ENCODE measurements at places on chromosomes 7 and 10.
A peak's percentile ranks its signal among the peaks of the same experiment; 100 is the strongest.

DNA sequence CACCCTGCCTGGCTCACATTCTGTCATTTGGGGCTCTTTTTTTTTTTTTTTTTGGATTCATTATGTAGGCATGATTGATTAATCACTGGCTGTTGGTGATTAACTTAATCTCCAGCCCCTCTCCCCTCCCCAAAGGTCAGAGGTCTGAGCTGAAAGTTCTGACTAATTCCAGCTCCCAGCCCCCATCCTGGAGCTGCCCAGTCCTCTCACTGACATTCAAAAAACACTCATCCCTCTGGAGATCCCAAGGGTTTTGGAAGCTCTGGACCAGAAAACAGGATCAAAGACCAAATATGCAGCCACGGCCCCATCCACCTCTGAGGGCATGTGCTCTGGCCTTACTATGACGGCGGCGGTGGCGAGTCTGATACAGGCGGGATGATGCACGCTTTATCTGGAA lies 53.8 kb downstream of the RBM17 start:
- no peak for DNase-seq

DNA sequence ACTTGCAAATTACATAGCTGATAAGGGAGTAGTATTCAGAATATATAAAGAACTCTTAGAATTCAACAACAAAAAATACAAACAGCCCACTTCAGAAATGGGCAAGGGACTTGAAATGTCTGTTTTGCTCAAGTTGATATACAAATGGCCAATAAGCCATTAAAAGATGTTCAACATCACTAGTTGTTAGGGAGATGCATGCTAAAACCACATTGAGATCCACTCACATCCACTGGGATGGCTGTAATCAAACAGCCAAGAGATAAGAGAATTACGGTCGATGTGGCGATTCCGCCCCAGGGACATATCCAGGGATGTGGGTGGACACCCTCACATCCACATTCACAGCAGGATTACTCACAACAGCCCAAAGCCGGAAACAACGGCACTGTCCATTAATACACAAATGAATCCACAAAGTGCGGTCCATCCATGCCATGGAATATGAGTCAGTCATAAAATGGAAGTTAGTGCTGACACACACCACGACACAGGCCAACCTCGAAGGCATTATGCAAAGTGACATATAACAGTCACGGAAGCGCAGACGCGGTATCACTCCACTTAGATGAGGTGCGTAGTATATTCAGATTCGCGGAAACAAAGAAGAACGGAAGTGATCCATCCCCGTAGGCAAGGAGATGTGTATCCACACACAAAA lies 227.8 kb downstream of the DNAJB6 start:
- DNase-seq: no peak

DNA sequence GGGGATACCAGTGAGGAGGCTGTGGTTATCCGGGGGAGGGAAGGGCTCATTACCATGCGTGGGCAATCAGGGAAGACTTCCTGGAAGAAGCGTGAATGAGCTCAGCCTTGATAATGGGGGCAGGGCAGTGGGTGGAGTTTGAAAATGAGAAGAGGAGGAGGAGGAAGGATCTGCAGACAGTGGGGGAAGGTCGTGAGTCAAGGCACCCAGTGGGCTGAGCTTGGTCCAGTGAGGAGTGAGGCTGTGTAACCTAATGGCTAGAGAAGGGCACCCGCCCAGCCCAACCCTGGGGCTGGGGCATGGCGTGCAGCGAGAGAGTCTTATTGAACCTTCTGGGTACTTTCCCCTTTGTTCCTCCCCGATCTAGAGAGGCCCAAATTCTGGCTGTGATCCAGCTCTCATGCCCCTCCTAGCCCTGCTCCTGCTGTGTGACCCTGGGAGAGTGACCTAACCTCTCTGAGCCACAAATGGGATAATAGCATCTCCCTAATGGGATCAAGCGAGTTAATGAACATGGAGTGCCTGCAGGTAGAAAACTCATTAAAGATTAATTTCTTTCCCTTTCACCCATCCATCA lies 31.5 kb downstream of the CLIP2 start:
- DNase-seq: no peak

DNA sequence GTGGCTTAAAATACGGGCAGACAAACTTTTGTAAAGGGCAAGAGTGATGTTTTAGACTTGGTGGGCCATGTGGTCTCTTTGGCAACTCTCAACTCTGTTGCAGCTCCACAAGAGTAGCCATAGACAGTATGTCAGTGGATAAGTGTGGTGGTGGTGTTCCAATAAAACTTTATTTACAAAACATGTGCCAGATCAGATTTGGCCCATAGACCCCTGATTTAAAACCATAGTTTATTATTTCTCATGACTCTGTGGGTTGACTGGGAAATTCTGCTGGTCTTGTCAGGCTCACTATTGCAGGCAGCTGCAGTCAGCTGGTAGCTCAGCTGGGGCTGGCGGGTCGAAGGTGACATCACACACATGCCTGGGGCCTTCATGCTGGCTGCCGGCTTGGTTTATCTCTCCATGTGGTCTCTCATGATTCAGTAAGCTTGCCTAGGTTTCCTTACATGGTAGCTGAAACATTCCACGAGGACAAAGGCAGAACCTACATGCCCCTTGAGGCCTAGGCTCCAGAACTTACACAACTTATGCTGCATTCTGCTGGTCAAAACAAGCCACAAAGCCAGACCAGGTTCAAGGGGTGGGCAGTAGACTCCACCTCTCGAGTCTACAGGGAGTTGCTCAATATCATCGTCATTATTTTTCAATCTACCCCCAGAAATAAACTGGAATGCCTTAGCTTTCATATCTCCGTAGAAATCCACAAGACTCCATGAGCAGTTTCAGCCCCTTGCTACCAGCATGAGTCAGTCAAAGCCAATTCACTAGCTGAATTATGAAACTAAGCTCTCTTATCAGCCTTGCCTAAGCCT lies 245.7 kb downstream of the WDR11 start:
- no peak for DNase-seq

GRCh38 chr10:71528371-71529206 lies 131.9 kb downstream of the CDH23 start:
- DNase-seq: no peak

DNA sequence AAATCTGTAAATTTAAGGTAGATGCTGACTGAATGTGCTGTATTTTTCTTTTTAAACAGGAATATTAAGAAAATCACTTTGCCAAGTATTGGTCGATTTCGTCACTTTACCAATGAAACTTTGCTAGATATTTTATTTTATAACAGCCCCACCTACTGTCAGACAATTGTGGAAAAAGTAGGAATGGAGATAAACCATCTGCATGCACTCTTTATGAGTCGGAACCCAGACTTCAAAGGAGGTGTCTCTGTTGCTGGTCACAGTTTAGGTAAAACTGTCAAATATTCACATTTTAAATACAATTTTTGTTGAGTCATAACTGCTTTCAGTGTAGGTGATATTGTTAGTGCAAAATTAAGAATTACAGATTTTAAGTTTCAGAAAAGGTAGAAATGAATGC lies 25.2 kb downstream of the SEC23IP start:
- DNase-seq: no peak

DNA sequence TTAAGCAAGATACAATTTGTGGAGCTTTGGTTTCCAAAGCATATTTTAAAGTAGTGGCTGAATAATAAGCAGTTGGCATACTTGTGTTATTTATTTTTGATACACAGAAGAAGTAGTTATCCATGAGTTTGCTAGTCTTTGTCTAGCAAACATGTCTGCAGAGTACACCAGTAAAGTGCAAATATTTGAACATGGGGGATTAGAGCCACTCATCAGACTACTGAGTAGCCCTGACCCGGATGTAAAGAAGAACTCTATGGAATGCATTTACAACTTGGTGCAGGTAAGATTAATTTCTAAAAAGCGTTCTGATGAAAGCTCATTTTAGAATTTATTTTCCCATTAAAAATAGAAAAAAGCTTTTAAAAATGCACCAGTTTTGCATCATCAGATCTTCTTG lies 31.4 kb downstream of the ARMC3 start:
- DNase-seq: no peak

DNA sequence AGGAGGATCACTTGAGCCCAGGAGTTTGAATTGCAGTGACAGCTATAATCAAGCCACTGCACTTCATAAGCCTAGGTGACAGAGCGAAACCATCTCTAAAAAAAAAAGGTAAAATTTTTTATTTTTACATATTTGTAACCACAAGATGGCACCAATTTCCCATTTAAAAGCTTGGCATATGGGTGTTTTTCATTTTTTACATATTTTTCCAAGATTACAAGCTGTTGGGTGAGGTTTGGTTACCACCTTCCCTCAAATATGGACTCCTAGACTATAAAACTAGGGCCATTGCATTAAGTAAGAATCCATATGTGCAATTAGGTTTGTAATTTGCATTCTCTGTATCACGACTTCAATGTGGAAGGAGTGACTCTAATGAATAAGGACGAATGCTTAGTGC lies 129.3 kb upstream of the ACBD5 start:
- no peak for DNase-seq

GRCh38 chr10:18619016-18619415 lies 32.4 kb downstream of the NSUN6 start:
- DNase-seq: no peak

- peak; percentile 13 for DNase-seq
Observed at GRCh38 chr10:67697724-67698131, 1.7 kb upstream of the CTNNA3 start.

DNA sequence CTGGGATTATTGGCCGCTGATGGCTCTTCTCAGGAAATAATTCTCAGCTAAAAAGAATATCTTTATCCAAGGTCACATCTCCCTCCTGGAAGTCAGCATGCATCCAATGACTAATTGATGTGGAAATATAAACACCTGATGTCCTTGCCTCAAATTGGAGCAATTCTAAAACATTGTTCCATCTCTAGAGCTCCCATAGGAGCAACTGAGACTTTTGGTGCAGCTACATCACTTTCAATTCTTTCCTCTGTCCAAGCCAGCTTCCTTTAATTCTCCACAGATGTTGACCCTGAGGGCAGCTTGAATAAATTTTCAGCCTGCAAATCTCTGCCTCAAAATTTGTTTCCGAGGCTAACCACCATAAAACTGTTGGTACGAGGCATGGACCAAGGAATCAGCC lies 43.9 kb upstream of the KCND2 start:
- DNase-seq: no peak

DNA sequence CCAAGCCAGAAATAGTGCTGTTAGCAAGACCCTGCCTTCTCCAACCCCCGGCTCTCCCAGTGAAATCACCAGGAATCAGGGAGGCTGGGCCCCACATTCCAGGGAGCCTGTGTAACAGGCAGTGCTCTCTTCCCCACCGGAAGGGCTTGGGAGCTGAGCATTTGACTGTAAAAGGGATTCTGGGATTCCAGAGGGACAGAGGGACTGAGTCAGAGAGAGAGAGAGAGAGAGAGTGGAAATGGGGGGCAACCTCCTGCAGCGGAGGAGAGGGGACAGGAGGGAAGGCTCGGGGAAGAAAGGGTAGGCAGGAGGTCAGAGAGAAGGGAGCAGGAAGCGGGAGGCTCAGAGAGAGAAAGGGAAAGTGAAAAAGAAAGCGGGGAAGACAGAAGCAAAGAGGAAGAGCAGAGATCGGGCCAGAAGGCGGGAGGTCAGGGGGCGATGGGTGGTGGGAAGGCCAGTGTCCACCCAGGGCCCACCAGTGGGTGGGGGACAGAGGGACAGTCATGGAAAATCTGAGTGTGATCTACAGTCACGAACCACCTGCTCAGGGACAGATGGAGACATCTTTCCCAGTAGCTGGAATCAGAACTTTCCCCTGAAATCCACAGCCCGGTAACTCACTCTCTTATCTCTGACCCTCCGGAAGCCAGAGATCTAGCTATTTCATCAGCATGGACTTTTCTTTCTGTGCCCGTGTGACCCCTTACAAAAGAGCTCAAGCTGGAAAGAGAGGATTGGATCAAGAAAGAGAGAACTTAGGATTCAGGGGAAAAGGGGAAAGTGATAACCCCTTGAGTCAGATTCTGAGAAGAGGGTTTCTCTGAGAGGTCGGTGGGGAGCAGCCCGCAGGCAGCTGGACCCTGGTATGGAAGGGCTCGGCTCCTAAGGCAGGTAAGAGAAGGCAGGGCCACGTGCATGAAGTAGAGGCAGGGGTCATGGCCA lies 4.6 kb upstream of the SERPINE1 start:
- DNase-seq: no peak

DNA sequence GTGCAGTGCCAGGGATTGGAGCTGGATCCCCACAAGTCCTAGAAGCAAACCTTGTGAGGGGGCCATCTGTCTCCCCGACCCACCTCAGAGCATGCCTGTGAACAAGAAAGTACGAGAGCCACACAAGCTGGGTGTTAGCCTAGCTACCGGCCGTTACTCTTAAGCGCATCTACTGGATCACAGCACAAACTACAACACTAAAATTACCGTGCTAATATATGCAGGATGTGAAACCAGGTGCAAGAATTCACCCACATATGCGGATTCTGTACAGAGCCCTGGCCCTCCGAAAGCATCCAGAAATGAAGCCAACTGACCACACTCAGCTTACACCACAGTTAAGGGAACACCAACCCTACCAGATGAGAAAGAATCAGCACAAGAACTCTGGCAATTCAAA lies 16.0 kb upstream of the PRSS1 start:
- no peak for DNase-seq

GRCh38 chr10:129035052-129035827 lies 431.8 kb upstream of the MGMT start:
- DNase-seq: peak; percentile 22

- no peak for DNase-seq
Observed at GRCh38 chr7:114703677-114704076, 218.2 kb upstream of the MDFIC start.

- DNase-seq: no peak
Observed at GRCh38 chr10:8047452-8048280, 6.8 kb upstream of the GATA3 start.

DNA sequence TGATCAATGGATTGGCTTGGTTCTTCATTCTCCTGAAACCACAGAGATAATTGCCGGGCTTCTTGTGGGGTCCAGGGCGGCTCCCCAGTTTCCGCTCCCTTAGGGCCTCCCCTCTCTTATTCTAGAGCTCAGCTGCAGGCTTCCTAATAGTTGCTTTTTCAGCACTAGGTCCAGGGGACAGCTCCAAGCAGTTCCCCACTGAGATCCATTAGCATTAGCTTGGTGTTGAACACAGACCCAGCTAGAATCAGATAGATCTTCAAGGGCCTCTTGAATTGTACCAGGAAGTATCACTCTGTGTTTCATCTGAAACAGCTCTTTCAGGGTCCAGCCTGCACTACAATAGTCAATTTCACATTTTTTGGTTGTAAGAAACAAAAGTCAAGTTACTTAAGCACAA lies 238.7 kb downstream of the SEC23IP start:
- no peak for DNase-seq

GRCh38 chr7:81626008-81626407 lies 143.8 kb downstream of the HGF start:
- no peak for DNase-seq
